ENCODE measurements at places on chromosomes 6 and 20.

GRCh38 chr20:48562586-48563116, 265.1 kb downstream of the PREX1 start:
- DNase-seq = no peak

- DNase-seq = no peak
These were observed 1192.3 kb upstream of the GJE1 start for GRCh38 chr6:140940251-140940925.

DNA sequence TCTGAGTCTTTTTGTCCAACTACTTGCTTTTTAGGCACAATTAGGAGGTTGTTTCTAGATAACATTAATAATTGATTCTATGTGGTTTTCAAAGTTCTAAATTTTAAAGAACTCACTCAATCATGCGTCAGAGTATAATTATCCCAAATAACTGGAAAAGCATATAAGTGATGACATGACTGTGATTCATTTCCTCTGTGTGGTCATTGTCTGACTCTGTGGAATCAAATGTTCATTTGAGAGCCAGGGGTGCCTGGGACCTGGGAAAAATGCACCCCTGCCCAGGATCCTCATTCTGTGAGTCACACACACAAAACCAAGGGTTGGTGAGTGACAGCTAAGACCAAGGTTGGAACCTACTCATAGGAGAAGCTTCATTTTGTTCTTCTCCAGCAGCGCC, 127.1 kb upstream of the MLIP start:
- DNase-seq = no peak

GRCh38 chr6:16450821-16451220, 212.4 kb downstream of the GMPR start:
- no peak for DNase-seq

All from B cell (primary cell).